ENCODE measurements at places on chromosomes 2 and 18.
A peak's percentile ranks its signal among the peaks of the same experiment; 100 is the strongest.

DNA sequence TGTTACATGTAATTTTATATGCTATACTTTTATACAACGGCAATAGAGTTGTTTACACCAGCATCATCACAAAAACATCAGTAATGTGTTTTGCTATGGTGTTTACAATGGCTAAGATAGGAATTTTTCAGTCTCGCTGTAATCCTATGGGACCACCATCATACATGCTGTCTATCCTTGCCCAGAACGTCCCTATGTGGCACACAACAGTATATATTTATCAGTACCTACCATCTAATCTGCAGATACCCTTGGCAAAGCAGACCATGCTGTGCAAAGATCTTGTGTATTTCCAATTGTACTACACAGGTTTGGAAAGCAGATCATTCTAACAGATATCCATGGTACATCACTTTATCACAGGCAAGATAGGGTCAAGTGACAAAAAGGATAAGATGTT lies 15.3 kb downstream of the RPL31 start:
- DNase-seq: no peak

- no peak for DNase-seq
These were observed 7.7 kb downstream of the CD302 start for GRCh38 chr2:159790323-159790722.

GRCh38 chr18:10081492-10081891 lies 167.7 kb downstream of the VAPA start:
- DNase-seq: no peak

DNA sequence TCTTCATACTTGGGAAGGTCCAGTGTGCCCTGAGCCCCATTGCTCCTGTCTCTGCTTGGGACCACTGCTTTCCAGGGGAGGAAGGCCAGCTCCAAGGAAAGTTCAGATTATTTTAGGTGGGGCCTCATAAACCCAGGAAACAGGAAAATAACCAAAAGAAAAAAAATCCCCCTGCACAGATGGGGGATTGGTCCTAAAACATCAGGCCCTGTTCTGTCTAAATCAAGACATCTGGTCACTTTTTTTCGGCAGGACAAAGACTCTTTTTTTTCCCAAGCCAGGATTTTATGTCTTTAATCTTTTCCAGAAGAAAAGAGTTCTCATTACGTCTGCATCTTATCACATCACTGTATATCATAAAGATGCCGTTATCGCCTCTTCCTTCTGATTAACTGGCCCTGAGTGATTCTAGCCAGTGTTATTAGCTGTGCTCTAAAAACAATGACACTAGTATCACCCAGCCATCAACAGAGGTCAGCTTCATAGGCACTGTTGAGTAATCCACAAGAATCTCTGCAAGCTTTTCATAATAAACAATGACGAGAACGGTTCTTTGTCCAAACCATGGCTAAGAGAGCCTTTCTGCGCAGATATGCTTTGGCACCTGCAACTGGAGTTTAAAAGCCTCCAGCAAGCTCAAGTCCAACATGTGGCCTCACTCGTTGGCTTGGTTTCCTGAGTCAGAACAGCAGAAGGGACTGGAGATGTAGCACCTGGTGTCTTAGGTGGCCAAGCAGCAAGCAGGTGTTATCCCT lies 138.2 kb downstream of the VAPA start:
- no peak for DNase-seq

DNA sequence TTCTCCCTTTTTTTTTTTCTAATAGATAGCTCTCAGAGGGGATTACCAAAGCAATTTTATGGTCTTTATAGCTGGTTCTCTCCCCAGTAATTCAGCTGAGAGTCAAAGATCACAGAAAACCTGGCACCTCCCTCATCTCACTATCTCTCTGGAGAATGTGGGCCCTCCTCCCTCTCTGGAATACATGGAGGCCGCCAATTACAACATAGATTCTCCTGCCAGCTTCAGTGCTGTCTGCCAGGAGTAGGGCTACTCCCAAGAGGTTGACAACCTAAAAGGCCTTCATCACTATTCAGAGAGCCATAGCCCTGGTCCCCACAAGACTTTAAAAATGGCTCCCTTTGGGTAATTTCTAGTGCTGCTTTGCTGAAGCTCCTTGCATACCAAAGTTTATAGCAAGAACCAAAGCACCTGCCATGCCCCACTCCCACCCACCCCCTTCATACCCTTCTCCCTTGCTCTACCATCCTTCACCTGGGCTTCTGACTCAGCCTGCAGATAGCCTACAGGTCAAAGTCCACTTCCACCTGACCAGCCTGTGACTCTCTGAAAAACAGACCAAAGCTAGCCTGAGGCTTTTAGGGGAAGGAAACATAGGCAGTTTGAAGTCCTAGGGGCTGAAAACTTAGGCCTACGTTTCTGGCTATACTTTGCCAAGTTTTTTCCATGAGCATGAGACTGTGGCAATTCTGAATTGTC lies 472.3 kb downstream of the TNS1 start:
- DNase-seq: no peak

- peak; percentile 82 for DNase-seq
These were observed 1.6 kb downstream of the BAZ2B start for GRCh38 chr2:159614534-159615366.

GRCh38 chr2:70871398-70872211 lies 36.0 kb upstream of the CD207 start:
- DNase-seq: peak; percentile 81

DNA sequence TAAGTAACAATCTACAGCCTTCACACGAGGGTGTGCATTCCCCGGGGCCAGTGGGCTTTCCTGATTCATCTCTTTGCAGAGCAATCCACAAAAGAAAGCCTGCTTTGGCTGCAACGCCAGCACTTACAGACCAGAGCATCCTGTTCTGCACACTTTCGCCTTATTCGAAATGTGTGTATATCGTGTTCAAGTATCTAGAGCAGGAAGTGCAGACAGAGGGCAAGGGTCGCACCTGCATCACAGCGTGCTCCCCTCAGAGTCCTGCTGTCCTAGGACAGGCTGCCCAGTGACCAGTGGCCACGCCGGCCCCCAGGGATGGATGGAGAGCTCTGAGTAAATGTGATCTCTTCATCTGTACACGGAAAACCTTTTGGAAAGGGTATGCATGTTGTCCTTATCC lies 264.3 kb downstream of the ZNF516 start:
- DNase-seq: no peak

- no peak for DNase-seq
These were observed 385.1 kb downstream of the RAD51AP2 start for GRCh38 chr2:17133052-17133671.

- peak; percentile 42 for DNase-seq
These were observed 809 bp downstream of the DBI start for GRCh38 chr2:119367472-119368099.

- no peak for DNase-seq
These were observed 90.0 kb upstream of the NYAP2 start for GRCh38 chr2:225309516-225309915.

GRCh38 chr18:73283032-73283431 lies 415.2 kb upstream of the NETO1 start:
- DNase-seq: no peak

DNA sequence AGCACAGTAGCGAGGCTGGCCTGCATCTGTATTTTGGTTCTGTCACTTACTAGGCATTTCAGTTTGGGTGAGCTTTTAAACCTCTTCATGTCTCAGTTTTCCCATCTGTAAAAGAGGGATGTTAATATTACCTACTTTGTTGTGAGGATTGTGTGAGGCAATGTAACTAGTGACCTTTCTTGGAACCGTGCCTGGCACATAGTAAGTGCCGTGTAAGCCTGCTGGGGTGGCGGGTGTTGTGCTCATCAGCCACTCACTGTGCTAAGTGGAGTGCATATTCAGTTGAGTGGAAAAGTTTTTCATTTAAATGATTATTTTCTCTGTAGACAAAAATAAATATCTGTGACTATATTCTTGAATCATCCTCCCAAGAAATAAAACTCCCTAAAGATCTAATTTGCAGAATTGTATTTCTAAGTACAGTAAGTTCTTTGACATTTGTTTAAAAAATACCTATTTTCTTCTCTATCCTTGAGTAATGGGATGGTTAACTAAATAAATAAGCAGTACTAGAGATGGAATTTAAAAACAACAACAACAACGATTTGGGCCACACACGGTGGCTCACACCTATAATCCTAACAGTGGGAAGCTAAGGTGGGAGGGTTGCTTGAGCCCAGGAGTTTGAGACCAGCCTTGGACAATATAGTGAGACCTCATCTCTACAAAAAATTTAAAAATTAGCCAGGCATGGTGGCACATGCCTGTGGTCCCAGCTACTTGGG lies 56.7 kb downstream of the MALT1 start:
- DNase-seq: no peak

GRCh38 chr2:239267288-239267951 lies 133.4 kb downstream of the HDAC4 start:
- DNase-seq: no peak

- no peak for DNase-seq
These were observed 343.8 kb downstream of the TXNL1 start for GRCh38 chr18:56294484-56295183.

GRCh38 chr2:226524381-226524843 lies 275.2 kb downstream of the IRS1 start:
- DNase-seq: no peak

- DNase-seq: no peak
These were observed 22.1 kb upstream of the ARPC2 start for GRCh38 chr2:218194880-218195279.

DNA sequence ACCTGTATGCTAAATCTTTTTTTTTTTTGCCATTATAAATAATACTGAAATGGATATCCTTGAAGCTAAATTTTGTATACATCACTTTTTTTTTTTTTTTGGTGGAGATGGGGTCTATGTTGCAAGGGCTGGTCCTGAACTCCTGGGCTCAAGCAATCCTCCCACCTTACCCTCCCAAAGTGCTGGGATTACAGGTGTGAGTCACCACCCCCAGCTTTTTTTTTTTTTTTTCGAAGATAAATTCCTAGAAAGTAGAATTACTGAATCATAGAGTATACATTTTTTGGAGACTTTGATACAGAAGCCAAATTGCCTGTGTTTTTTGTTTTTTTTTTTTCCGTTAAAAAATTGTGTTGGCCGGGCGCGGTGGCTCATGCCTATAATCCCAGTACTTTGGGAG lies 51.0 kb upstream of the MCFD2 start:
- DNase-seq: no peak

- no peak for DNase-seq
These were observed 455.2 kb downstream of the THSD7B start for GRCh38 chr2:137220438-137220993.

GRCh38 chr2:42137125-42137841 lies 31.9 kb upstream of the EML4 start:
- DNase-seq: no peak

- no peak for DNase-seq
These were observed 141.7 kb downstream of the CMPK2 start for GRCh38 chr2:6723865-6724604.
